ENCODE measurements at places on chromosomes 6 and 20.

DNA sequence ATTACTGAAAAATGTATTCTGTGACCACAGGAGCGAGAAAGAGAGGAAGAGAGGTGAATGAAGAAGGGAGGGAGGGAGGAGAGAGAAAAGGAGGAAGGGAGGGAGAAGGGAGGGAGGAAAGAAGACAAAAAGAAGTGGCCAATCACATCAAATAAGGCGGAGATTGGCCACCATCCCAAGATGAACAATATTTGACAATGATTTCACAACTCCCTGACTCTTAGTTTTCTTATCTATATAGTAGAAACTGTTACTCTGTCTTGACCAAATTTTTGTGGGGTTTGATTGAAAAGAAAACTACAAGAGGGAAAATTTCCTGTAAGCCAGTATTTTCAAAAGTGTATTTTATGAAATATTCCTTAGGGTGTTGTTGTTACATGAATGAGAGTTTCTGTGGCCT lies 52.6 kb downstream of the FOXA2 start:
- DNase-seq, result no peak

DNA sequence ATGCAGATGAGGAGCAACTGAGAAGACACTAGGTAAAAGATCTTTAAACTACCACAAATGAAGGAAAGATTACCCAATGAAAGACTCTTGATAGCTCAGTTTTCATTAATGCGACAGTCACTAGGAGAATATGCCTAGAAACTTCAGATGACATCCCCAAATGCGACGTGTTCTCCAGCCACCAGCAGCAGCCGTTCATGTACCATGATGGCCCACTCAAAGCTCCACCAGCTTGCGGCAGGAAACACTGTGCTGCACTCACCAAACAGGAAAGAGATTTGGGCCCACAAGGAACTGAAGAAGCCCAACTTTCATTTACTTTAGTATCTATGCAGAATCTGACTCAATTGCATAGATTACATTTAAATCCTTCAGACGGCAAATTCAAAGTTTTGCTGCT lies 7.5 kb downstream of the DIDO1 start:
- DNase-seq, result no peak

GRCh38 chr20:18585134-18585533 lies 2.7 kb upstream of the DTD1 start:
- no peak for DNase-seq

DNA sequence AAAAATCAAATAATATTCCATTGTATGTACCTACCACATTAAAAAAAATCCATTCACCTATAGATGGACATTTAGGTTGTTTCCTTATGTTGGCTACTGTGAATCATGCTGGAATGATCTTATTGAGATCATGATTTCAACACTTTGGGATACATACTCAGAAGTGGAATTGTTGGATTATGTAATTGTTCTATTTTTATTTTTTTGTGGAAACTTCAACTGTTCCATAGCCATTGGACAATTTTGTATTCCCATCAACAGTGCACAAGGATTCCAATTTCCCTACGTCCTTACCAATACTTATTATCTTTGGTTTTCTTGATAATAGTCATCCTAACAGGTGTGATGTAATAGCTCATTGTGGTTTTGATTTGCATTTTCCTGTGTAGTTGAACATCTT lies 834.0 kb downstream of the MAFB start:
- DNase-seq, result no peak

DNA sequence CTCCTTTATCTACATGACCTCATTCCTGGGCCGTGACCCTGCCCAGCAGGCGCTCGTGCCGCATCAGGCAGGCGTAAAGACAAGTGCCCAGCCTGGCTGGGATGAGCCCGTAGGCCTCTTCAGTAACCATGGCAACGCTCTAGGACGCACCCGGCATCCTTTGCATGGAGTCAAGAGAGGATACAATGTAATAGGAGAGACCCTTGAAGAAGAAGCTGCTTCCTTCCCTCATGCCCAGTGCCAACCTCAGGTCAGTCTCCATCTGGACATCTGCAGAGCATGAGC lies 5.0 kb upstream of the LSM14B start:
- DNase-seq, result no peak

DNA sequence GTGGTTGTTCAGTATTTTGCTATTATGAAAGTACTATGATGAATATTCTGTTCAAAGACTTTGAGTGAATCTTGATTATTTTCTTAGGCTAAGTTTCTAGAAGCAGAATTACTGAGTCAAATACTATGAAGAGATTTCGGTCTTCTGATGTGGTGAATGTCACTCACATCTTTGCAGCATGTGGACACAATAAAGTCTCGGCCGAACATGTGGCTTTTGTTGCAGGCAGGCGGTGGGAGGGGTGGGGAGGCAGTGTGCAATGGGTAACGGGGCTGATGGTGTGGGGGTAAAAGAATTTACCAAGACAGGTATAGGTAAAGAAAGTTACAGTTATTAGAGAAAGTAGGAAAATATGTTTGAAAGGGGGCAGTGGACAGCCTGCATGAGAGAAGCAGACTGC lies 156.4 kb upstream of the DTNBP1 start:
- DNase-seq, result no peak

- DNase-seq, result no peak
Measured at GRCh38 chr20:8060977-8061376, 41.4 kb upstream of the TMX4 start.

GRCh38 chr6:11412011-11412424 lies 125.5 kb upstream of the TMEM170B start:
- DNase-seq, result no peak

DNA sequence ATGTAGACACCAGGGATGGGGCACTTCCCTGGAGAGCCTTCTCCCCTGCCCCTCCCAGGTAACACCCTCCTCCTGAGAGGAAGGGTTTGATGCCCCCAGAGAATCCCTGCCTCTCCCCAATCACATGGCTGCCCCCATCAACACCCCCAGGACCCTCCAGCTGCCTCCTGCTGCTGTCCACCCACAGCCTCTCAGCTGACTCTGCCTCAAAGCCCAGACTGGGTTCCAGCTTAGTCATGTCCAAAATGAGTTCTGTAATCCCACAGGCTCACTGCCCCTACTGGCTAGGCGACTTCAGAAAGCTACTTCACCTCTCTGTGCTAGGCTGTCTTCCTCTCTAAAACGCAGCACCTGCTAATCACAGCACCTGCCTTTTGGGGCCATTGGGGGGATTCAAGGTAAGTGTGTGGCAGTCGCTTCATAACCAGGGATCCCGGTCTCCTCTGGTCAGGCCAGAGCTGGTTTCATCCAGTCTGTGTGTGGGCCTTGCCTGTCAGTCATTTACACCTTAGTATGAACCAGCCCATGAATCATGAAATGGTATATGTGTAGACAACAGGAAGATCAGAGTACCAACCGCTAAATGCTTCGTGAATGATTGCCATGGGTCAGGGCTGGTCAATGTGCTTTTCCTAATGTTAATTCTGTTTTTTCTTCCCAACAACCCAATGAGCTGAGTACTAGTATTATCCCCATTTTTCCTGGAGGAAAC lies 40.4 kb downstream of the TFEB start:
- no peak for DNase-seq

DNA sequence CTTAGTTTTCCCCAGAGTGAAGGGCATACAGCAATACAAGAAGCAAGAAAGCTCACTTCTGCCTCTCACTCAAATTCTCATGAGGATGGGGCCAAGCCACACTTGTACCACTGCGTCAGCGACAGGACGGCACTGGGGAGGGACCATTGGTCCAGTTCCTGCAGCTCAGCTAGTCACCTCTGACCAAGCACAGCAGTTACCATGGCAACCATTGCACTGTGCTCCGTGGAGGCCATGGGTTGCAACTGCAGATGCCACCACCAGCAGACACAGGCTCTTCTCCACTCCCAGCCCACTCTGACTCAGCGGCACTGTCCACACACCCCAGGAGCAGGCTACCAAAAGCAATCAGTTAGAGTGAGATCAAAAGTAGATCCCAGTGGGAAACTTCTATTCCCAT lies 441.1 kb upstream of the ARID1B start:
- no peak for DNase-seq

DNA sequence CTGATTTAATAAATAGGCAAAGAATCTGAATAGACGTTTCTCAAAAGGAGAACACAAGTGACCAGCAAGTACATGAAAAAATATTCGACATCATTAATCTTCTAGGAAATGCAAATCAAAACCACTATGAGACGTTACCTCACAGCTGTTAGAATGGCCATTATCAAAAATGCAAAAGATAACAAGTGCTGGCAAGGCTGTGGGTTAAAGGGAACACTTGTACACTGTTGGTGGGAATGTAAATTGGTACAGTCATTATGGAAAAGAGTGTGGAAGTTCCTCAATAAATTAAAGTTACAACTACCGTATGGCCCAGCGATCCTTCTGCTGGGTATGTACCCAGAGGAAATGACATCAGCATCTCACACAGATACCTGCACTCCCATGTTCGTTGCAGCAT lies 253.9 kb upstream of the BMP2 start:
- no peak for DNase-seq

- no peak for DNase-seq
Measured at GRCh38 chr20:61659246-61659993, 406.3 kb downstream of the TAF4 start.

DNA sequence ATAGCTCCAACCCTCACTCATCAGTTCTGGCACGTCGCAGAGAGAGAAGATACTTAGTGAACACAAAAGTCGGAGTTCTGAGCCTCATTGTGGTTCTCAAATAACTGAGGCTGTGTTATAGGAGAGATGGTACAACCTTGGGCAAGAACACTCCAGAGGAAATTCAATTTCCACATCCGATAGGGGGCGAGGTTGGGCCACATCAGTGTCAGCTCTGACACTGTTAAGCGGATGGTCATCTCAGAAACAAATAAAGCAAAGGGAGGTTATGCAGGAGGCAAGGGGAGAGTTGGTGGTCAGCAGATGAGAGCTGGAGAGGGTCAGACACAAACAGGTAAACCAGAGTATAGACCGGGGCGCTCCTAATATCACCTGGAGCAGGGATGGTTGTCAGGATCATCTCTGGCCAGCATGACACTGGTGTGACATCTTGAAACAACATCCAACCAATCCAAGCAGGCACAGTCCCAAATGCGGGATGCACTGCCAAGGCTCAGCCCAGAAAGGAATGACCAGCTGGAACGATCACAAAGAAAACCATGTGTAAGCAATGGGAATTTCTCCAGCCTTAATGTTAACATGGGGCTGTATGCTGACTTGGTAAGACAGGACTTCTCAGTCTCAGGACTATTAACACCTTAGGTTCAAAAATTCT lies 331.8 kb downstream of the HACE1 start:
- DNase-seq, result no peak

DNA sequence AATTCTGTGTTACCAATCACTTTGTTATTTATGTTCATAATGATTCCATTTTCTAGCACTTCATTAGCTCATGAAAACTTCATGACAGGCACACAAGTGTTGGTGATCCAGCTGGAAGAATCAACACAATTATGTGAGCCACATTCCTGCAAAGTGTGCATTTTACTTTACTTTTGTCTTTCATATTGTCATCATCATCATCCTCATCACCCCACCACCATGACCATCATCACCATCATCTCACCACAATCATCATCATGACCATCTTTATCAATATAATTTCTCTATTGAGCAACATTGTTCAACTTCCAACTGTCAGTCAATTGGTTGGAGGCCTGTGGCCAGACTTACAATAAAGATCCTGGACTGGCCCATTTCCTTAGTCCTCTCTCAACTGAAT lies 159.4 kb upstream of the PRSS16 start:
- DNase-seq, result no peak

DNA sequence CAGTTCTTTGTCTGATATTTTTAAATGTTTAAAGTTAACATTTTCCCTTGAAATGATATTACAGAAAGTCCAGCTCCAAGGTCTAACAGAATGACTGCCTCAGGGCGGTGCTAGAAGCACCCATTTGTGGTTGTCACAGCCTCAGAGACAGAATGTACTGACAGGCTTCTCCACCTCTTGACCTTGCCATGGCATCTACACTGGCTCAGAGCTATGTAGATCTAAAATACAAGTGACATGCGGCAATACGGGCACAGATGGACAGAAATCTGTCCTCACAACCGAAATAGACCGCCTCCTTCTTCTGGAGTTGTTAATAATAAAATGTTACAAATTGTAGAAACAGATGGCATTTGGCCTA lies 167.2 kb upstream of the THEMIS start:
- DNase-seq, result no peak

- DNase-seq, result no peak
Measured at GRCh38 chr6:135093578-135093977, 39.0 kb upstream of the HBS1L start.

- no peak for DNase-seq
Measured at GRCh38 chr20:34012330-34012729, 18.6 kb downstream of the RALY start.

GRCh38 chr6:169912266-169913095 lies 161.1 kb downstream of the ERMARD start:
- DNase-seq, result no peak

- no peak for DNase-seq
Measured at GRCh38 chr20:19322061-19322985, 109.9 kb downstream of the SLC24A3 start.

DNA sequence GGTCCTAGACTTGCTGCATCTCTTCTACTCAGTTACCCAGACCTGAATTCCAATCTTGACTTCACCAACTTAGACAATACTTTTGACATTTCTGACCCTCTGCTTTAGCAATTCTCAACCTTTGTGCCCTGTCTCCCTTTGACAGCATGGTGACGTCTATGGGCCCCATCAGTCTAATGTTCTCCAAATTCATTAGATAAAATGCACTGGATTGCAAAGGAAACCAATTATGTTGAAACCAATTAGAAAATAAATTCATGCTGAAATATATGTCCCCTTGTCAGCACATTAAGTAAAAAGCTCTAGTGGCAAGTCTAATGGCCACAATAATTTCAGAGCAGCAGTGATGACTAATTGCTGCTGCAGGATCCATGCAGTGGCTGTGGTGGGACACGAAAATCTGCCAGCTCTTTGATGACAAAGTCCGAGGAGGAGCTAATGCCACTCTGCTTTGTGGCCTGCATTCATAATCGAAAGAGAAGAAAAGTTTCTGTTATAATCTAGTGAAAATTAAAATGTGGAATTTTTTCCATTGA lies 64.0 kb downstream of the BFSP1 start:
- no peak for DNase-seq

DNA sequence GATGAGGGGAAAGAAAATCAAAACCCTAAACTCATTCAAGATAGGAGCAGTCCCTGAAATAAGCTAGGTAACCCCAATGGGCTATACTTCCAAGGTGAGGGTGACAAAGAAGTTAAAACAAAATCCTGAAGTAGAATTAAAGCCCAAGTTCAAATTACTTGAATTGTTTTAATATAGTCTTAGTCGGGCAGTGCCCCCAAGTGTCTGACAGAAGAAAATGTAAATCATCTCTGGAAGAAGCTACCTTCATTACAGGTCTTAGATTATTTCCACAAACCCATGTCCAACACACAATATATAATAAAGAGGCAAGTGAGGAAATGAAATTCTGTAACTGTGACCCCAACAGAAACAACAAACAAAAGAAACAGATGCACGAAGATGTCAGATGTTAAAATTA lies 36.8 kb upstream of the L3MBTL3 start:
- no peak for DNase-seq

- DNase-seq, result no peak
Measured at GRCh38 chr6:34908194-34908593, 19.1 kb downstream of the ANKS1A start.

GRCh38 chr6:6412700-6413099 lies 92.2 kb upstream of the F13A1 start:
- DNase-seq, result no peak

All from stimulated activated CD4-positive, alpha-beta T cell treated with anti-CD3 and anti-CD28 coated beads, Interleukin-1b, Interleukin-23, amount 100 ng/mL, for 1 hour (primary cell).